COLO829 (cell line): ENCODE measurements at places on chromosomes 1 and 21.

GRCh38 chr1:32874860-32875752 lies 4.4 kb upstream of the FNDC5 start:
- no peak for DNase-seq

GRCh38 chr1:239763850-239764249 lies 327.8 kb upstream of the FMN2 start:
- DNase-seq = no peak

- DNase-seq = no peak
These were observed 209.1 kb upstream of the LYPLAL1 start for GRCh38 chr1:218964471-218965185.

- no peak for DNase-seq
These were observed 21.4 kb downstream of the CITED4 start for GRCh38 chr1:40840526-40841323.

GRCh38 chr1:76959556-76959955 lies 92.3 kb downstream of the ST6GALNAC5 start:
- no peak for DNase-seq

GRCh38 chr1:202592146-202592545 lies 118.1 kb downstream of the SYT2 start:
- no peak for DNase-seq

DNA sequence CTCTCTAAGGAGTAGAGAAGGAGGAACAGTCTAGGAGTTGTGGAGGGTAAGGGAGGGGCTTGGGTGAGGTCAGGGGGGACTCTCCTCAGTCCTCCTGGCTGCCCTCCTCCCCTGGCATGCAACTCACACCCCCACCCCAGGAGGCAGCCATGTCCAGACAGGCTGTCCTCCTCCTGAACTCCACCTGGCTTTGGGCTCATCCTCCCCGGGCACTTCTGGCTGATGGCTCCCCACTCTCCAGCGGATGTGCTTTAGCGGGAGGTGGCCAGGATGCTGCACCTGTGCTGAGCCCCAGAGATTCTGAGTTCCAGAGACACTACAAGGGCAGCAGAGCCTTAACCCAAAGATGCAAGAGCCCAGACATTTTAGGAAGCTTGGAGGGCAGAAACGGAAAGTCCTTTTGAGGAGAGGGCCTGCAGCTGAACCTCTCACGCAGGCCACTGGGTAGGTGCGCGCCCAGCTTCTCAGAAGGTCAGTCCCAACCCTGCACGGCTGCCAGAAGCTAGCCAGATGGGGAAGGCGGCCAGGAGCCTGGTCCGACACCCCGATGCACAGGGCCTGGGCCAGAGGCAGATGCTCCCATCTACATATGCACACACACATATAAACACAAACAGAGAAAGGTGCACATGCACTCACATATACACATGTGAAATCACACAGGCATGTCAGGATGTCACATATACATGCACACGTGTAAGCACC lies 83.4 kb downstream of the PDE9A start:
- no peak for DNase-seq

DNA sequence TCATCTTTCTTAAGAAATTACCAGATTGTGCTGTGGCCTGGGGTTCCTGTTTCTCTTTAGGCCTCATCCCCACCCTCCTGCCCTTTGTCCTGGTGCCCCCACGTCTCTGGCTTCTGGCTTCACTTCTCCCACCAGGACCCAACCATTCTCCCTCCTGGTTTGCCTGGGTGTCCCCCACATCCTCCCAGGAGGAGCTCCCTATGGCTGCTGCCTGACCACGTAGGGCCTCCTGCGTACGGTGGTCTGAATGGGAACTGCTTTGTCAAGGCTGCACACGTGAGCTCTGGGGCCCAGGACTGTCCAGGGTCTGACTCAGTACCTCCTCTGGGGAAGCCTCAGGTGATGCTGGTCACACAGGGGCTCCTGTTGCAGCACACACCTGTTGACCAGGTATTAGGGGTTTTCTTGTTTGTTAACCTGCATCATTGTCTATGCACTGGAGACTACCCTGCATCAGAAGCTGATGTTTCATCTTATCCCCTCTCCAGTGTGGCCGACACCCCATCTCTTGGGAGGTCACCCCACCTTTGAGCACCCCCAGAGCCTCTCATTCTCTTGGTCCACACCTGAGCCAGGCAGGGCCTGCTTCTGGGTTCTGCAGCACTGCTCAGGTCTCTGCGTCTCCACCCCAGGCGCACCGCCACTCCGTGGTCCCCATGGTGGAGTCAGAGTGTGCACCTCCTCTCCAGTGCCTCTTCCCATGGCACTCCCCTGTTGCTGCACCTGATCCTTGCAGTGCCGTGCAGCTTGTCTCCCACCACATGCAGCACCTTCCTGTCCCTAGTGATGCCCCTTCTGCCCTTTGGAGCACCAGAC lies 65.8 kb downstream of the S100B start:
- no peak for DNase-seq

DNA sequence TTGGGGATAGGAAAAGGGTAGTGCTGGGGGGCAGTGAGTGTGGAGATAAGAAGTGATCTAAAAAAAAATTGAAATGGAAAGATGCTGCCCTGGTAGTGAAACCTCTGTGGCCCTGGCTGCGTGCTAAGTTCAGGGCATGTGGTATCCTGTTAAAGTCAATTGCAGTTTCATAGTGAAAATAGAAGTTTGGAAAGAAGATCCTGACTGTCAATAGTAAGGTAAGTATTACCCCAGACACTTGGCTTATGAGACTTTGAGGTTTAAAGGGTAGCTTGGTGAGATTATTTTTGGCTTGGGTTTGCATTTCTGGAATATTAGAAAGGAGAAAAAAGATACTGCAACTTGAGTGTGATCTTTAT lies 6.8 kb downstream of the ARID1A start:
- no peak for DNase-seq

DNA sequence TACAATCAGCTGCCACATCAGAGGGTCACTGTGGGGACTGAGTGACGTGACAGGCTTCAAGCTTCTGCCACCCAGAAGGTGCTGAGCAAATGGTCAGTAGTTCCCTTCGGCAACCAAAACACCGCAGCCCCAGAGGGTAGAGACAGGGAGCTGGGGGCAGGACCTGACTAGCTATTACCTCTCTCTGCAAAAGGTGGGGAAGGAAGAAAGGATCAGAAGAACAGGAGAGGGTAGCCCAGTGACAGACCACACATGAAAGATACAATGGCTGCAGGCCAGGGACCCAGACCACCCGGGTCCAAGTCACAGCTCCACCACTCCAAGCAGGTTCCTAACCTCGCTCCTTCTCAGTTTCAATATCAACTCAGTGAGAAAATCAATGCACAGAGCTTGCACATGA lies 377.1 kb downstream of the NPHP4 start:
- no peak for DNase-seq

DNA sequence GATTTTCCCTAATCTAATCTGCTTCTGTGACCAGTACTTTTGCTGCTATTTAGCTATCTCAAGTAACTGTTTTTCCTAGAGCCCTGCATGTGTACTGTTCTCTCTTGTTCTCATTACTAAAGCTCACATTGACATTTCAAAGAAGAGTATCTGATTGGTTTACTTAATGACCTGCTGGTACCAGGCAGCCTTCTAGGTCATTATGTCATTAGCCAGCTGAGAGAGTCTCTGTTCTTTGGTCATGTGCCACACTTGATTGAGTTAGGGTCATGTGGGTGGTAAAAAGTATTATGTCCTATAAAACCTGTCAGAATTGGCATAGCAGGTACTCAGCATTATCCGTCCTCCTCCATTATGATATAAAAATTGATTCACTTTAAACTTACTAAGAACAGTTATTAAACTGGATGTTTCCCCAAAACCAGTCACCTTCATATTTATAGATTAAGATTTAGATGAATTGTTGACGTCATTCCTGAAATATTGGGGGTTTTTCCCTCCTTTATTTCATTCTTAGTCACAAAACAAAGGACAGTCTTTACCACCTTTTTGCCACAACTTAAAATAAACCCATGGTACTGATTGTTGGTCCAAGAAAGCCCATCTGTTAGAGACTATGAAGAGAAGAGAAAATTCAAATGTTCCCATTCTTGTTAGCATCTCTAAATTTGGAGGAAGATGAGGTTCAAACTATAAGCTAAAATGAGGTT lies 22.2 kb downstream of the FNDC5 start:
- no peak for DNase-seq

- peak; percentile 63 for DNase-seq
These were observed 193.0 kb downstream of the CACNA1E start for GRCh38 chr1:181676269-181676668.

DNA sequence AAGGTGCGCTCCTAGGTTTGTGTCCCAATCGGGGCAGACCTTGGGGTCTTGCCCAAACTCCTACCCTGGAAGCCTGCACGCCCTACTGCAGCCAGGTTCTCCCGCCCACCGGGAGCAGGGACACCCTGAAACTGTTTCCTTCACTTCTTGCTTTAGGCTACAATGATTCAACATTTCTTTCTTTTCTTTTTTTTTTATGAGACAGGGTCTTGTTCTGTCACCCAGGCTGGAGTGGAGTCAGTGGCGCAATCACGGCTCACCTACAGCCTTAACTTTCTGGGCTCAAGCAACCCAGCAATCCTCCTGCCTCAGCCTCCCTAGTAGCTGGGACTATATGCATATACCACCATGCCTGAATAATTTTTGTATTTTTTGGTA lies 75.8 kb downstream of the ITPKB start:
- no peak for DNase-seq

DNA sequence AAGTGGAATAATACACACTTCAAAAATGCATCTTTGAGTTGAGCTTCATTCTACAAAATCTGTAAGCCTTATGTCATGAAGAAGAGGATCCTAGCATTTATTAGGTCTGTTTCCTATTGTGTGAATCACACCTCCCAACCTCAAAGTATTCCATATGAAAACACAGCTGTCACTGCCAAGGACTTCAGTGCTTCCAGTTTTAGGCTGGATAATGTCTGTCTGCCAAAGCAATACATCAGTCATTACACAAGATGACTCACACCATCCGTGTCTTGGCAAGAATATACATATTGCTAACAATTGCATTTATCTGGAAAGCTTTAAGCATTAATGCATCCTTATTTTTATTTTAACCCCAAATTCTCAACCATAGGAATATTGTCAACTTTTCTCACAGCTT lies 125.7 kb upstream of the TMPRSS15 start:
- no peak for DNase-seq

DNA sequence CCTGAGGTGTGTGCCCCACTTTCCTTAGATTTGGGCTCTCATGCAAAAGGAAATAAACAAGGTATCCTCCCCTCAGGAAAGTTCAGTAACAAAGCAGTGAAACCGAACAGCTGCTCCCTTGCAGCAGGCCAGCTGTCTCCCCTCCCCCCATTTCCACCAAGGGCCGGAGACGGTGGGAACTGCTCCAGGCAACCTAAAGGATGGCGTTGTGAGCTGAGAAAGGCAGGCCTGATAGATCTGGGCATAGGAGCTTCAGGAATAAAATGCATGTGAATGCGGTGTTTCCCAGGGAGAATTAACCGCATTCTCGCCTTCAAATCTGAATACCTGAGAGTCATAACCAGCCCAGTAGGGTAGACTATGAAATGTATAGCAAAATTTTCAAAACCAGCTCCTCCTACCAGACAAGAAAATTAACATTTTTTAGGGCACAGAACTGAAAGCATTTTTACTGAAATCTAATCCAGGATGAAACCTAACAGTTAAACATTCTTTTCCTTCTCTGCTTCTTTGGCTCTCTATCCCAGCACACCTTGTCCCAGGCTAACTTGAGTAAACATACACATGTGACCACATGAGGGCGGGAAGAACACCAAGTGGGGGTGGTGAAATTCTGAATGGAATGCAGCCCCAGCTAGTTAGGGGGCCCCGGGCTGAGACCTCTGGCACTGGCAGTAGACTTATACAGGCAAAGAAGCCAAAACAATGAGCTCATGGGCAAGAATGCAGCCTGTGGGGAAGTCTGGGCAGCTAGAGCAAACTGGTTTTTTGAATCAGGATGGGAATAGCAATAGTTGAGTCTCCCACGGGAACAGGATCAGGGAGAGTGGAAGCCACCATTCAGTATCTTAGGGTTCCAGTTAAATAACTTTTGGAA lies 11.5 kb downstream of the MCL1 start:
- no peak for DNase-seq

DNA sequence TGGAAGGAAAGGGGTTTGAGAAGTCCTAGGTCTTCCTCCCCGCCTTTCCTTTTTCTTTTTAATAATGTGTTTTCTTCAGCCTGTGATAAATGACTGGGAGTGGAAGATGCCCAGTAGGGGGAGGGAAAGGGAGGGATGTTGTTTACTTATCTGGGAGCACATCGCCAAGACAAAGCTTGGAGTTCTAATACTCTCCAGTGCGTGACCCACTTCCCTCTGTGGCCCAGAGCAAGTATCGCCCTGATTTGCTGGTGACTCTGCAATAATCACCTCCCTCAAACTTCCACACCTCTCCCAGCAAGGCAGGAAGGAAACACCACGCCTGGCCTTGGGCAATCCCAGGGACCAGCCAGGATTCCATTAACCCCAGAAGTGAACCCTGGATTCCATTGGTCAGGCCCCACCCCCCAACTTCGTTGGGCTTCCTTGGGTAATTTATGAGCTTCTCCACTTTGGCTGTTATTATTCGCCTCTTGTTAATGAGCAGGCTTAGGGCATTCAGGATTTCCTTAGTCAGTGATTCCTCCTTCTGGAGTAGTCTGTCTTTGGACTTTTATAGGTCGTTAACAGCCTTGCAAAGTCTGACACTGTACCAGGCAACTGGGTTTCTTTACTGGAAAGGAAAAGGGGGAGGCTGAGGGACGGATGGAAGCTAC lies 24.3 kb upstream of the GRHL3 start:
- no peak for DNase-seq
